ENCODE measurements at places on chromosomes 5 and 9. TPM values are rescaled to one million over a fixed set of nuclear protein-coding genes. Genes with fewer than 3 reads are reported as not detected.

Gene TAS2R1
- not detected for total RNA-seq

Gene SEC61B
- 137 TPM for total RNA-seq

Gene C9orf43
- 0.47 TPM for total RNA-seq

Gene ADAMTS12
- total RNA-seq: 11.6 TPM

- no peaks in the 10 kb centered on the region for H3K27me3 ChIP-seq
- H3K36me3 ChIP-seq: no peaks in the 10 kb centered on the region
- peak; percentile 78 for DNase-seq
- H3K4me1 ChIP-seq: peaks cover 61% of the 10 kb centered on the region
- H3K27ac ChIP-seq: peak overlapping the region; percentile 73
These were observed 3.7 kb downstream of the TLN1 start for GRCh38 chr9:35728041-35728971.

DNA sequence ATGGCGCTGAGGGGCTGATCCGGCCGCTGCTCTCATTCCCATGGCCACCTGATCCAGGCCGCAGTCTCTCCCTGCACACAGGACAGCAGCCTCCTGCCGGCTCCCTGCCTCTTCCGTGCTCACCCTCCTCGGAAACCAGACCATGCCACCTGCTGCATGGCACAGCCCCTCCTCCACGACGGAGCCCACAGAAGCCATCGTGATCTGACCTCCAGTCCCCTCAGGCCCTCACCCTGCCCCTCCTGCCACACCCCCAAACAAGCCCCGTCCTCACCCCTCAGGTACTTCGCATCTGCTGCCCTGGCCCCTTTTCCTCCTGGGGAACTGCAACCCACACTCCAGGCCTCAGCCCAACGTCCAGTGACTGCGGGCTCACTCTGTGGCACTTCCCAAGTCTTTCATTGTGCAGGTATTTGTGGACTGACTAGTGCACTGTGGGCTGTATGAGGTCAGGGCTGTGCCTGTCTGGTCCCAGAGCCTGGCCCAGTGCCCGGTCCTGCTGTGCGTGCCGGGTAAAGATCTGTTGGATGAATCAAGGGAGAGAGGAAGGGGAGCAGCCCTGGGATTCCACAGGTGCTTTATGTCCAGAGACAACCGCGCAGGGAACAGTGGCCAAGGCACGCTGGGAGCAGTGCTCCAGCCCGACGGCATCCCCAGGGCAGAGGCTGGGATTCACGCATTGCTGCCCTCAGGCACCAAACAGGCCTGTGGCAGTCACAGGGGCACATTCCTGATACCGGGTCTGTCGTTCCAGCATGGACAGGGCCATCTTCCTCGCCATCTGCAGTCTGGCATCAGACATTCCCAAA lies 86.1 kb downstream of the ADAMTS2 start:
- H3K27ac ChIP-seq: no peak overlapping the region
- no peaks in the 10 kb centered on the region for H3K27me3 ChIP-seq
- H3K4me1 ChIP-seq: no peaks in the 10 kb centered on the region
- DNase-seq: no peak

DNA sequence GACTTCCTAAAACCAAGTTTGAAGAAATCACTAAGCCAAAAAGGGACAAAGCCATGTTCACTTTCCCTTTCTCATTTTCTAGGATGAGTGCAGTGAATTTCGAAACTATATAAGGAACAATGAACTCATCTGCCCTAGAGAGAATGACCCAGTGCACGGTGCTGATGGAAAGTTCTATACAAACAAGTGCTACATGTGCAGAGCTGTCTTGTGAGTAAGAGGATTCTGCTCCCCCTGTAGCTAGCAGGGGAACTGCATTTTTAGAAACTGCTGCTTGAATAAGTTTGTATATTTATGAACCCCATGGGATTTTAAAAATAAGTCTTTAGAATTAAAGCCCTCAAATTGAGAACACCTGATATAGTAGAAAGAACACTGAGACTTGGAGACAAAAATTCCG lies 42.7 kb upstream of the SPINK14 start:
- no peaks in the 10 kb centered on the region for H3K27me3 ChIP-seq
- no peak for DNase-seq
- no peak overlapping the region for H3K27ac ChIP-seq
- no peaks in the 10 kb centered on the region for H3K4me1 ChIP-seq

DNA sequence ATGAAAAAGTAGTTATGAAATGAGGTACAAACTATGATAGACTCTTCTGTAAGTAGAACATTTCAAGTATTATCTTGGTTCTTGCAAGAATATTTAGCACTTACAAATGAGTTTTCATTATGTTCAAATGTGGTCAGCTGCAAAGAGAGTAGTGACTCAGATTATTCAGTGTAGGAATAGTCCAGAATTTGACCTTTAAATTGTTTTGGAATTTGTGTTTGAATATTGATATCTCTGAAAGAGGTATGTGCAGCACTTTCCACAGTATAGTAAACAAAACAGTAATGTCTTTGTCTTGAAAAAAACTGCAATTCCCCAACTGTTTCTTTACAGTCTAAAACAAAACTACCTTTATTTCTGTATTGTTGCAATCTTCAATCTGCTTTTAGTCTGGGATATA lies 56.1 kb downstream of the WDR70 start:
- H3K36me3 ChIP-seq: no peaks in the 10 kb centered on the region
- no peak overlapping the region for H3K27ac ChIP-seq

DNA sequence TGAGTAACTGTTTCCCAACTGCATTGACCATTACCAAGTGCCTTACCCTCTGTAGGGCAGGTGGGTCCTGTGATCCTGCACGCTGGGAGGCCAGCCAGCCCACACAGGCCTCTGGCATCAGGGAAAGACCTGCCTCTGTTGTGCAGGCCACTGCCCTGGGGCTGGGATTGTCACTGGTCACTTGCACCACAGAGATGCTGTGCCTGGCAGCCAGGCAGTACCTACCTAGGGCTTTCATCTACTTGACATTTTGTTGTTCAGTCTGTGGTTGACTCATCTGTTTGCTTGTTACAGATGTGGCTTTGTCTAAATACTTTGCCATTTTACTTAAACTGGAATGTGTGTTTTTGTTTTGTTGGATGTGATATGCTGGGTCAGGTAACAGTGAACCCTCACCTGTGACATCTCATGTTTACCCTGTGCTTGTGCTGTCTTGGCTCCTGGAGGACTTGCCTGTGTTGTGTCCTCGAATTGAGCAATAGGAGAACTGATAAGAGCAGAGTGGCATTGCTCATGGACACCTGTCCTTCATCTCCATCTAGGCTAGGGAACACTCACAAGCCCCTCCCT lies 32.8 kb downstream of the SECISBP2 start:
- H3K4me3 ChIP-seq: no peak overlapping the region
- H3K36me3 ChIP-seq: peaks cover 100% of the 10 kb centered on the region
- H3K27ac ChIP-seq: no peak overlapping the region
- no peaks in the 10 kb centered on the region for H3K27me3 ChIP-seq
- no peaks in the 10 kb centered on the region for H3K4me1 ChIP-seq

DNA sequence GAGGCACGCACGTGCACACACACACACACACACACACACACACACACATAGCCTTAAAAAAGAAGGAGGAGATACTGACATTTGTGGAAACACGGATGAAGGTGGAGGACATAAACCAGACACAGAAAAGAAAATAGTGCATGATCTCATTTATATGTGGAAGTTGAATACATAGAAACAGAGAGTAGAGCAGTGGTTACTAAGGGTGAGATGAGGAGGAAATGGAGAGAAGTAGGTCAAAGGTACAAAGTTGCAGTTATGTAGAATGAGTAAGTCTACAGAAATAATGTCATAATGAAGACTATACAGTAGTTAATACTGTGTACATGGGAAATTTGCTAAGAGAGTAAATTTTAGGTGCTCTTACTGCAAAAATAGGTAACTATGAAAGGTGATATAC lies 412.2 kb upstream of the CDH9 start:
- no peak for DNase-seq
- H3K4me3 ChIP-seq: no peak overlapping the region
- no peaks in the 10 kb centered on the region for H3K27me3 ChIP-seq
- no peaks in the 10 kb centered on the region for H3K4me1 ChIP-seq
- H3K27ac ChIP-seq: no peak overlapping the region
- no peaks in the 10 kb centered on the region for H3K36me3 ChIP-seq

DNA sequence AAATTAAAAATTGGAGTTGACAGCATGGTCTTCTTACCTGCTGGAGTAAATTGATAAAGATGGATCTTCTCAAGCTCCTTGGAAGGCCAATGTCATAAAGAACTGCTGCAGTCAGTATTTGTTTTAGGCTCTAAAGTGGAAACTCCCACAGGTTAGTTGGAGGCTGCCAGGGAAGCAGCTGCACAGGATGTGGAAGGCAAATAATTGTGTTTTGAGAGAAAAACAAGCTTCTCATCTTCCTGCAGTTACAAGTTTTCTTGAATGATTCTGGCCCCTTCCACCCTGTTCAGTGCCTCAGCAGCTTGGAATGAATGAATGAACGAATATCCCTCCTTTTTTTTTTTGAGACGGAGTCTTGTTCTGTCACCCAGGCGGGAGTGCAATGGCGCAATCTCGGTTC lies 13.9 kb downstream of the MROH2B start:
- H3K27me3 ChIP-seq: no peaks in the 10 kb centered on the region
- no peak overlapping the region for H3K27ac ChIP-seq
- H3K4me3 ChIP-seq: no peak overlapping the region

DNA sequence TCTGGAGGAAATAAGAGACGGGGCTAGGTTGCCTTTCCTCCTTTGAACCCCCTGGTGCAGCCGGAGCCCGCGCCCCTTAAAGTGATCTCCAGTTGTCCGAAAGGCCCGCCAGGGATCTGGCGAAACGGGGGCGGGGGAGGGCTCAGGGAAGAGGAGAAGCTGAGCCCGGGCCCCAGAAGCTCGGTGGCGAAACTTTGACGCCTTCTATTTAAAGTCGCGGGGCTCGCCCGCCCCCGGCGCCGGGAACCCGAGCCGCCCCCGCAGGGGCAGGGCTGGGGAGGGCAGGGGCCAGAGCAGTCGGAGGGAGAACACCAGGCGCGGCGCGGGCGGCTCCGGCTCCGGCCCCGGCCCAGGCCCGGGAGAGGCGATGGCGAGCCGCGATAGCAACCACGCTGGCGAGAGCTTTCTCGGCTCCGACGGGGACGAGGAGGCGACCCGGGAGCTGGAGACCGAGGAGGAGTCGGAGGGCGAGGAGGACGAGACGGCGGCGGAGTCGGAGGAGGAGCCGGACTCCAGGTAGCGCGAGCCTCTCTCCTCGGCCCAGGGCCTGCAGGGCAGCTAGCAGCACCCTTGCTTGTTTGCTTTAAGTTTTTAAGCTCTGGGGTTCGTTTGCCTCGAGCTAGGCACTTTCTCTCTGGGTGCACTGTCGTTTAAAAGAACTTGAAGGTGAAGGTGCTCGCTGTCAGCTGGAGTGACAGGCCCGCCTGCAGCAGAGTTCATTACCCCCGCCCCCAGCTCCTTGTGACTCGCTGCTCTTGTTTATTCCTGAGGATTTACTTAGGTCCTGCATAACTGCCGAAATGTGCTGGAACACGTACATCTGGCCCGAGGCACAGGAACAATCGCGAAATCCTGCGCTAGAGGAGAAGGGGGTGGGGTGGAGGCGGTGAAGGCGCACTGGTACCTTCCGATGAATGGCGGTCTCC lies at the start of gene CMYA5:
Gene CMYA5, plus strand, starts transcription at position 296 of the 926 bp plus-strand sequence. Its CDS starts 72 bp downstream, at position 368.
- H3K4me1 ChIP-seq: no peaks in the 10 kb centered on the region
- peak within 1 kb of the TSS; percentile 41 for H3K4me3 ChIP-seq
- peak; percentile 49 for DNase-seq
- H3K27me3 ChIP-seq: no peaks in the 10 kb centered on the region
- no peak within 1 kb of the TSS for H3K27ac ChIP-seq

DNA sequence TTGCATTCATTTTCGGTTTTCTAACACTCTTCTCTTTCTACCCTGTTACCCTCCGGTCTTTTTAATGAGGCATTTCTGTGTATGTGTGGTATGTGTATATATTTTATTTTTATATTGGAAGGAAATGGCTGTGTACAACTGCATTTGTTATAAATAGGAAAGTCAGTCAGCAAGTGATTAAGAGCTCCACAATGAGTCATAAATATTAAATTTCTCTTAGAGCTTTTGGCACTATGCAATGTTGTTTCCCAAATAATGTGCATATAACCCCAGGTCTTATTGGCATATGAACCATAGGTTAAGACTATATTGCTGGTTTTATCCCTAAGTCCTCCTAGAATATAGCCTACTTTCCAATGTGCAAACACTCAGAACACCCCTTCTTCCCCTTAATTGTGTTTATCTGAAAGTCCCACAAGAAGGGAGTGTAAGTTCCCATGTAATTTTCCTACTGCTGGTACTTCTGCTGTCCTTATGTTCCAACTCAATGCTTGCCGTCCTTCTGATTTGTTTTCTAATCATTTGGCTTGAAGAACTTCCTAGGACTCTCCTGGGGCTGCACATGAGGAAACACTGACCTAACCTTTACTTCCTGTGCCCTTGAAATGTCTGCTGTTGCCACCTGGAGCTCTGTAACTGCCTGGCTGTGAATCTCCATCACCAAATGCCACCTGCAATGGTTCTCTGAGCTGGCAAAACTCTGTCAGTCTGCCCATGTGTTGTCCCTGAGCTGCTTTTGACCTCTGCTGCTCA lies 65.5 kb upstream of the PCSK5 start:
- no peak overlapping the region for H3K27ac ChIP-seq
- H3K4me1 ChIP-seq: no peaks in the 10 kb centered on the region
- no peaks in the 10 kb centered on the region for H3K27me3 ChIP-seq
- no peaks in the 10 kb centered on the region for H3K36me3 ChIP-seq
- DNase-seq: no peak

DNA sequence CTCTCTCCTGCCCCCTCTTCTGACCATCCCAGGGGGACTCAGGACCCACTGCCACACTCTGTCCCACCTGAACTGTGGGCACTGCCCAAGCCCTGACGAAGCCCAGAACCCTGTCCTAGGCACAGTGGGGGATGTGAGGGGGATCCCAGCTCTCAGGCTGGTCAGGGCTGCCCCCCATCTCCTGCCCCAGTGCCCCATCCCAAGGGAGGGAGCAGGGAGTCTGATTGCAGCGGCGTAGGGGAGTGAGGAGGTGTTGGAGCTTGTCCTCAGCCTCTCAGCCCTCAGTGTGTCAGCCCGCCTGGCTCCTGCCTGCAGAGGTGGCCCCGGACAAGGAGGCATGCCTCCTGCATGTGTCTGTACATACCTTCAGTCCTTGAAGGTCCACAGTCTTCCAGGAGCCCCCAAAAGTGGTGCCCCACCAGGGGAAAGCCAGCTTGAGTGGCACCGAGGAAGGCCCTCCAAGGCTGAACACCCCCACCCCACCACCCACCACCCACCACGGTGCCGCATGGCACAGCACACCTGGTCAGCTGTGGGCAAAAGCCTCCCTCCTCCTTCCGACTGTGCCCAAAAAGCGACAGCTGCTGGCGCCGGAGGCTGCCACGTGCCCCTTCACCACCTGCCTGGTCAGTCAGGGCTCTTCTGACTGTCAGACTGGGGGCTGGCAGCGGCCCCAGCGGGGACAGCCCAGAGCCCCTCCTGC lies 930 bp downstream of the SARDH start:
- peak overlapping the region; percentile 21 for H3K4me3 ChIP-seq
- peak; percentile 65 for DNase-seq
- no peaks in the 10 kb centered on the region for H3K4me1 ChIP-seq

DNA sequence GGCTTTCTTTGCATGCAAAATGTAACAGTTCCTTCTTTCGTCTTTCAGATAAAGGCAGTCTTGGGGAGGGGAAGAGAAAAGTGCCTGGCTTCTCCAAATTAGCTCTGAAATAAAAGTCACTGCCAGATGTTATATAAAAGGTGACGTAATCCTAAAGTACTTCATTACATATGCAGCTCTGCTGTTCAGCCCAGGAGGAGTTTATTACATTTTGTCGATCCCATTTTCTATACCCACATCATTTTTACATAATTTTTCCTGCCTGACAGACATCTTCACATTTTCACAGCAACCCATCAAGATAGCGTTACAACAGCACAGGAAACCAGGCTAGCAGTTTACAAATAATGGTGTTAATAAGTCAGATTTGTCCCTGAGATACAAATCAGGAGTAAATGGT lies 86.7 kb upstream of the SLC30A5 start:
- no peaks in the 10 kb centered on the region for H3K36me3 ChIP-seq
- no peaks in the 10 kb centered on the region for H3K27me3 ChIP-seq
- no peaks in the 10 kb centered on the region for H3K4me1 ChIP-seq
